T-cell (primary cell): ENCODE measurements at places on chromosomes 11 and 22. TPM values are rescaled to one million over a fixed set of nuclear protein-coding genes. Genes with fewer than 3 reads are reported as not detected.

C22orf15 gene
- total RNA-seq: 2.2 TPM

FAM180B gene
- 0.28 TPM for total RNA-seq

ANKRD13D gene
- total RNA-seq: 249 TPM

SWAP70 gene
- total RNA-seq: 14.3 TPM

DNA sequence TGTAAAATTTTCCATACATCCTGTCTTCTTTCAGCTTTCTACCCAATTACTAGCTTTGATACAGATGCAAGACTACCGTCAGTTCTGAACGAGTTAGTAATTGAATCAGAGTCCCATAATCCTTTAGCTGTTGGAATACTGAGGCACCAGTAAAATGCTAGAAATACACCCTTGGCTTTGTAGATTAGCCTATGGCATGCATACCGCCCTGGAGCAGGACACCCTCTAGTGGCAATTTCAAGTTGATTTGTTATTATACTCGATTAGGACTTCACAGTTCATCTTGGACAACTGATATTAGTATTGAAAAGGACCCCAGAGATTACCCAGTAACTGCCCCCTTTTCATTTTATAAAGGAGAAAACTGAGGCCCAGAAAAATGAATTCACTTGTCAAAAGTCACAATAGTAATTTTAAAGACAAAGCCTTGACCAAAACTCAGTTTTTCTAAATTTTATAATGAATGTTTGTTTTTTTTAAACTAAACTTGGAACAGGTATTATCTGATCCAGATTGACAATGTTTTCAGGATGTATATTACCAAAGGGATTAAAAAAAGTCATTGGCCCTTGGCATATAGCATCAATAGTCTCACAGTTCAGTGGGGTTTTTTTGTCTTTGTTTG is 72.6 kb downstream of the HIPK3 start:
- H3K4me3 ChIP-seq: no peak overlapping the region
- no peaks in the 10 kb centered on the region for H3K36me3 ChIP-seq
- peak; percentile 20 for DNase-seq
- H3K27ac ChIP-seq: no peak overlapping the region
- H3K27me3 ChIP-seq: no peaks in the 10 kb centered on the region

GRCh38 chr11:38517991-38518390 is 1920.0 kb upstream of the RAG2 start:
- H3K4me3 ChIP-seq: no peak overlapping the region
- no peaks in the 10 kb centered on the region for H3K36me3 ChIP-seq
- no peak overlapping the region for H3K27ac ChIP-seq
- no peaks in the 10 kb centered on the region for H3K27me3 ChIP-seq
- DNase-seq: no peak

- H3K36me3 ChIP-seq: peaks cover 7% of the 10 kb centered on the region
- no peak overlapping the region for H3K4me3 ChIP-seq
- no peak overlapping the region for H3K27ac ChIP-seq
- no peak for DNase-seq
Observed at GRCh38 chr11:96180341-96180740, 162.7 kb downstream of the MAML2 start.
